ENCODE measurements at places on chromosomes 3 and 15. TPM values are rescaled to one million over a fixed set of nuclear protein-coding genes. Genes with fewer than 3 reads are reported as not detected.
A peak's percentile ranks its signal among the peaks of the same experiment; 100 is the strongest.

Gene PEX5L
- total RNA-seq, result not detected

Gene SOX14
- total RNA-seq, result not detected

Gene SEC22A
- total RNA-seq, result 21.0 TPM

Gene CHDH
- 0.24 TPM for total RNA-seq

Gene GRK7
- total RNA-seq, result not detected

Gene SLC2A2
- total RNA-seq, result not detected

Gene INAFM2
- 14.5 TPM for total RNA-seq

Gene TMEM62
- 2.8 TPM for total RNA-seq

Gene NEDD4
- total RNA-seq, result 23.1 TPM

Gene GPR15
- total RNA-seq, result not detected

Gene CD47
- total RNA-seq, result 28.2 TPM

DNA sequence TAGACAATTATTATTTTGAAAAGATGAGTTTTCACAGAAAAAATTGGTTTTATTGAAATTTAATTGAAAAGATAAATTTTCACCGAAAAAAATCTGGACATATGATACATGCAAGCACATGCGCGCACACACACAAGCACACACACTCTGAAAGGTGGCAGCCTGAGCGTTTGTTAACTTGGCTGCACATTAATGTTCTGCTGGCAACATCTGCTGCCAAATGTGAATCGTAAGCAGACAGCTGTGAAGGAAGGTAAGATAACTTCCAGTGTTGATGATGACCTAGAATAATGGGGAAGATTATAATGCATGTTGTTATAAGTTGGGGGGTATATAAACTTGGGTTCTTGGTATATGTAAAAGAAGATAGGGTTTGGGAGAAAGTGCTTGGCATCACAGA, 18.4 kb upstream of the CMTM7 start:
- no peak for DNase-seq

- no peak for DNase-seq
These were observed 41.5 kb downstream of the MAPK6 start for GRCh38 chr15:52060501-52060900.

- DNase-seq, result no peak
These were observed 19.5 kb upstream of the PHC3 start for GRCh38 chr3:170200987-170201386.

DNA sequence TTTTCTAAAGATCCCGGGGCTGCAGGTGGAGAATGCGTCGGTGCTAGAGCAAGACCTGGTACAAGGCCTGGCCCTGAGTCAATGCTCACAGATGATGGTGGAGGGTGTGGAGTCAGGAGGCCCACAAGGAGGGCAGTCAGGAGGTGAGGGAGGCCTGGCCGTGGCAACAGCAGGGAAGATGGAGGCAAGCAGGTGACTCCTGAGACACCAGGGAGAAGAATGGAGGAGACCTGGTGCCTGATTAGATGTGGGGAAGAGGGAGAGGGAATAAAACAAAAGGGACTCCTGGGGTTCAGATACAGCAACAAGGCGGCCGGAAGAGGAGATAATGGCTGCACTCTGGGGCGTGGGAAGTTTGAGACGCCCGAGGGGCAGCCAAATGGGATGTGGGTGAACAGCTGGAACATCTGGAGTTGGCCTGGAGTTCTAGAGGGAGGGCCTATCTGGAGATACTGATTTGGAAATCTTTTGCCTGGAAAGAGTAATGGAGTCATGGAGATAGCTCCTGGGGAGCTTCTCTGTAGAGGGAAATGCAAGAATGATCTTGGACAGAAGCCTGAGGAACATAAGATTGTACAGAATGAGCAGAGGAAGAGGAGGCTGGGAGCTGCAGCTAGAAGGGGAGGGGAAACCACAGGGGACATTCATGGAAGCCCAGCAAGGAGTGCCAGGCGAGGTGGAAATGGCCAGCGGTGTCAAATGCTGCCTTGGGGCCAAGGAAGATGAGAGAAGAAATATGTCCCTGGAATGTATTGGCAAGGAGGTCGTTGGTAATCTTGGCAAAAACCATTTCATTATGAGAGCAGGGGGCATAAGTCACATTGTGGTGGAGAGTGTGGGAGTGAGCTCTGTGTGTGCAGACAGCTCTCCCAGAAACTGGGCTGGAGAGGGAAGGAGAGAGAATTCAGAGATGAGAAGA, 67.5 kb upstream of the CORO2B start:
- DNase-seq, result no peak

DNA sequence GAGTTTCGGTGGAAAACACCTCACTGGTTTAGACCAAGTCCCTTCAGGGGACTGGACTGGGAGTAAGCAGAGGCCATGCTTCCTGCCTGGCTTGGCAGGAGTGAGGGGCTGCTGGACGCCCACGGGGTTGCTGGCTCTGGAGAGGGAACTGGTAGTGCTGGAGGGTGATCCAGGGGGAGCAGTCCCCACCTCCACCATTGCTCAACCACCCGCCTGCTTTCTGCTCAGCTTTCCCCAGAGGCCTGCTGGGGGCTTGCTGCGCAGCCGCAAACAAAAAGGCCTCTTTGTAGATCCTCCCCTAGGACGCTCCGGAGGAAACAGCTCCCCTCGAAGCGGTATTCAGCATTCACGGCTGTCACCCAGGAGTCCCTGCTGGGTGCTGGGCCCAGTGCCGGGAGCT, 33.5 kb downstream of the EBLN2 start:
- peak; percentile 88 for DNase-seq

DNA sequence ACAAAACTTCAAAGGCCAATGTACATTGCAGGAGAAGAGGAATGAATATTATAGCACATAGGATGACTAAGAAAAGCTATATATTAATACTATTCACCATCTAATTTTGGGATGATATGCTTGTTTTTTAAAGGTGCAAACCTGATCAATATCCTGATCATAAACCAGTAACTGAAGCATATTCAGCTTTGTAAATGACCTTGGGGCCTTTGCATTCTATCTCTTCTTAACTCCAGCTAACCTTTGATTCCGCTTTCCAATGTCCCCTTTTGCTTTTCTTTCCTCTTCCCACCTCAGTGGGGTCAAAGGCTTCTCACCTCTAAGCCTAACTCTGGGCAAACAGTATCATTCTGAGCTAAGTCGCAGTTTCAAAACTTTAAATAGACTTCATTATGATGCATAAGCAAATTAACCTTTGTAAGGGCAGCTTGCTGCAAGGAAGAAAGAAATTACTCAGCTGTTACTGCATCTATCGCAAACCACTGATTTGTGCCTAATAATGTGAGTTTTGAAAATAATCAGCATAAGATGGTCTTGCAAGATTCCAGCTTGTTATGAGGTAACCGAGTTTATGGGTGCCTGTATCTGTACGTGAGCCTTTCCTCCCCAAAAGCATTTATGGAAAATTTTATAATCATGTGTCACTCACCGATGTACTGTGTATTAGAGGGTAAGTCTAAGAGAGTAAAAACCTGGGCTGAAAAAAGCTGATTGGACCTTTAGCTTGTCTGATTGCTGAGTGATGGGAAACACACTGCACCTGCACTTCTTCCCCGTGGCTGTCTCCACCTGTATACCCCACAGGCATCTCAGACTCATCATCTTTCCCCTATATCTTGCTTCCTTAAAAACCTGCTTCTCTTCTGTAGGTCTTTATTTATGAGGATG, 116.8 kb downstream of the TPRG1 start:
- no peak for DNase-seq

GRCh38 chr3:13850161-13850945, 29.5 kb downstream of the WNT7A start:
- no peak for DNase-seq

DNA sequence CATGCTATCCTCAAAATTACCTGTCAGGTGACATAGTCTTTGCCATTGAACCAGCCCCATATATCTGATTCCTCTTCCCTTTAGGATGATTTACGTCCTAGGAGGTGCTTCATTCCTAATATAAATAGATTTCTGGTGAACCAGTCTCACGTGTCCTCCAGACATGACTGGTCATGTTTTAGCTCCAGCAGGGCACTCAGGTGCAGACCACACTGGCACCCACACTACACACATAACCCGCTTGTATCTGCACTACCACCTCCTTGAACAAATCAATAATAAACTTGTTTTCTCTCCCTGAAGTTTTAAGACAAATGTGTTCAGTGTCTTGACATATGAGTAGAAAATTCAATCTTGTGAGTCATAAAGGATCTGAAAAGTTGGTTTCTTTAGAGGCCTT, 155.5 kb downstream of the GOLIM4 start:
- DNase-seq, result no peak

DNA sequence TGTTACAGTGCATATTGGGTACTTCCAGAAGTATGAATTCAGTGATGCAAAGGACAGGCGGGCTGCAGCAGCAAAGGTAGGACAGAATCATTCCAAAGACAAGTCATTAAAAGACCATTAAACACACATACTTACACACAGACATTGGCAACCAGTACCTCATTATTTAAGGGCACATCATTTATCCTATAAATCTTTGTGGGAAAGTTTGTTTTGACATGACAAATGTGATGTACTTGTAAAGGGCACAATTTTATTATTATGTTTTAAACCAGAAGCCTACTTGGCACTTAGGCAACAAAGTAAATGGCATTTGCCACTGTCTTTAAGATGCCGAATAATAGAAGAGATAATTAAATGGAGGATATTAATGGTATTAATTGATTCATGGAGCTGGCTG, 22.7 kb downstream of the ARIH1 start:
- no peak for DNase-seq

GRCh38 chr15:70447521-70447920, 315.8 kb downstream of the UACA start:
- no peak for DNase-seq

DNA sequence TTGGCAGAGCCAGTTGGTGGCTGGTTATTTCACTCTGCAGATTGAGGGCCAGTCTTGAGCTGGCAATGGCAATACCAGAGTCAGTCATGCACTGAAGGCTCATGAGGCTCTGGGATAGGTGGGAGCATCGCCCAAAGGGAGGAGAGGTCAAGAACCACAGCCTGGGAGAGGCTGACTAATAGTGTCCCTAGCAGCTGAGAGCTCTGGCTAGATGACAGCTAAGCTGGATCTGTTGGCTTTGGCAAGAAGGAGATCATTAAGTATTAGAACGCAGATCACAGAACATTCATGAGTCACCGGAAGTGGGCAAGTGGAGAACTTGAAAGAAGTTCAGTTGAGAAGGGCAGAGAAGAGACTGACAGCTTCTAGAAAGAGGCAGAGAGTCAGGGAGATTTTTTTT, 521.1 kb downstream of the NR2F2 start:
- DNase-seq, result no peak

GRCh38 chr3:193686665-193687483, 93.9 kb downstream of the OPA1 start:
- no peak for DNase-seq

GRCh38 chr15:69562564-69562963, 109.9 kb downstream of the RPLP1 start:
- no peak for DNase-seq

GRCh38 chr3:72171463-72171881, 386.5 kb upstream of the PROK2 start:
- no peak for DNase-seq

DNA sequence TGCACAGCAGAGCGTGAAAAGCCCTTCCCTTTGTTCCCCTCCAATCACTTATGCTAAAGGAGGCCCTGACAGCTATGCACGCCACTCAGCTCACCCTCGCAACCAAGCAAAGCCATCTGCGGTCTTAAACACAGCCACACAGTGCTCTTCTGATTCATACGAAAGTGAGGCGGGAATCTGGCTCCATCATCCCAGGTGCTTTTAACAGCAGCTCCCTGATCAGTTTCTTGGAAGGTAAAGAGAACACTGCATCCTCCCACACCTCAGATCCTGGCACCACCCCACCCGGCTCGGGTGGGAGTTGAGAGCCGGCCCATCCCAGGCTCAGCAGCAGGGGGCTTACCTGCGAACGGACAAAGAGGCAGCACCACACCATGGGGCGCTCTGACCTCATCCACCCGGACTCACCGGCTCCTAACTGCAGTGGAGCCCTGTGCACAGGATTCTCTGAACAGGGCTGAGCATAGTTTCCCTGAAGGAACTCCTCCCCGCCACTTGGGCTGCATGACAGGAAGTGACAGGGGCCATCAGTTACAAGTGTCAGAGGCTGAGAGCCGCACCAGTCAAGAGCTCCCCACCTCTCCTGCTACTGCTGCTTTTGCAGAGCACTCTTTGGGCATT, 114.3 kb upstream of the ARHGEF3 start:
- no peak for DNase-seq

GRCh38 chr15:80570553-80570952, 124.6 kb upstream of the ABHD17C start:
- DNase-seq, result no peak

DNA sequence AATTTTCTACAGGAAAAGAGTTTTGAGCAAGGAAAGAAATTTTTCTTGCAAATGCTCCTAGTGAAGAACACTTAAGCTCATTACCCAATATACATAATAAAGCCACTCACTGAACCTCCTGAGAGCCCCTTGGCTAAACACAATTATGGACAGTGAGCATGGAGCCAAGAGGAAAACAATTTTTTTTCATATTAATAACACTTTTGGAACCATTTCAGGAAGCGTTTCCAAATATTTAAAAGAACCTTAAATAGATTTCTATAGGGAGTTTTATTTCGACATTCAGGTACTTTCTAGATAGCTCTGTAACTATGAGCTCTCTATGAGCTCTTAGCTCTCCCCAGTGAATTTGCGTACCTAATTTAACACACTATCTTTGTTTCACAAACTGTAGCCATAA, 581.1 kb downstream of the ZNF385D start:
- DNase-seq, result no peak

DNA sequence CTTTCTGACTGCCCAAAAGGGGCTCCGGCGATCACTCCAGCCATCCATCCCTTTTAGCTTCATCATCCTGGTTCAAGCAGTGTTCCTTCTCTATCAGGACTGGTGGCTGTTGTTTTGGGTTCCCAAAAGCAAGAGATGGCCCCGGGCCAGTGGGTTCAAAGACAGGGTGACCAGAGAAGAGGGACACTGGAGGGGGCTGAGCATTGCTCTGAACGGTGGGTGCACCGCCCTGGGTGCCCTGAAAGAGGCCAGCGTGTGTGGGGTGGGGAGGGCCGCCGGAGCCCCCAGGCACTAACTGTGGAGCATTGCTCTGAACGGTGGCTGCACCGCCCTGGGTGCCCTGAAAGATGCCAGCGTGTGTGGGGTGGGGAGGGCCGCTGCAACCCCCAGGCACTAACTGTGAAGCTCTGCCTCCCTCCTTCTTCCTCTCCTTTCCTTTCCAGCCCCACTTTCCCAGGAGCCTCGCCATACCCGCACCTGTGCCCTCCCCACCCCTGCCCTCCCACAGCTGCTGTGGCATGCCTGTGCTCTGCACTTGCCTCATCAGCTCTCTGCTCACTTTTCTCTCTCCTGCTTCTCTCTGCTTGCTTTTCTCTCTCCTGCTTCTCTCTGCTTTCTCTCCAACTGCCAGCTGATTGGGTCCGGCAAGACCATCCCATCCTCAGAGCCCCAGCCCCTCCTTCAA, 37.4 kb upstream of the OR4F6 start:
- DNase-seq, result no peak

GRCh38 chr3:73475175-73475574, 149.6 kb downstream of the PDZRN3 start:
- DNase-seq, result no peak

DNA sequence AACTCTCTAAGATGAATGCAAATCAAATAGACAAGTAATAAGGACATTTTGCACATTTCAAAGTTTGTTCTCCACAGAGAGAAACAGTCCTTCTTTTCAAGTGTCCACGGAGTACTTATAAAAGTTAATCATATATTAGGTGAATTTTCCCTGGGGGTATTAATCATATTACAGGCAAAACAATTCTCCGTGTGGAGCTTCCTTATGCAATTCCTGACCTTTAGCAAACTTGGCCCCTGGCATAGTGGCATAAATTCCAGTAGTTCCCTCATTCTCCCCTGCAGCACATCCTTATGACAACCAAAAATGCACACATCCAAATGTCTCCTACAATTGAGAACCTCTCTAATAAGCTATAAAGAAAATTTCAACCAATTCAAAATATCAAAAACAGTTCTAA, 34.4 kb downstream of the FSIP1 start:
- no peak for DNase-seq

- no peak for DNase-seq
These were observed 5.0 kb upstream of the CD276 start for GRCh38 chr15:73679180-73679579.

Measured in A673 (cell line).